ENCODE measurements at places on chromosomes 16 and 17. TPM values are rescaled to one million over a fixed set of nuclear protein-coding genes. Genes with fewer than 3 reads are reported as not detected.

Gene TAC4
- total RNA-seq, result not detected

Gene KRTAP29-1
- total RNA-seq, result not detected

GRCh38 chr16:7849841-7850240, 517.2 kb downstream of the RBFOX1 start:
- DNase-seq, result no peak

- no peak for DNase-seq
Measured at GRCh38 chr17:6800422-6801027, 24.5 kb downstream of the FBXO39 start.
